ENCODE measurements at places on chromosomes 12 and 14.

- peak; percentile 11 for DNase-seq
These were observed 31.0 kb upstream of the LGALS3 start for GRCh38 chr14:55097881-55098560.

DNA sequence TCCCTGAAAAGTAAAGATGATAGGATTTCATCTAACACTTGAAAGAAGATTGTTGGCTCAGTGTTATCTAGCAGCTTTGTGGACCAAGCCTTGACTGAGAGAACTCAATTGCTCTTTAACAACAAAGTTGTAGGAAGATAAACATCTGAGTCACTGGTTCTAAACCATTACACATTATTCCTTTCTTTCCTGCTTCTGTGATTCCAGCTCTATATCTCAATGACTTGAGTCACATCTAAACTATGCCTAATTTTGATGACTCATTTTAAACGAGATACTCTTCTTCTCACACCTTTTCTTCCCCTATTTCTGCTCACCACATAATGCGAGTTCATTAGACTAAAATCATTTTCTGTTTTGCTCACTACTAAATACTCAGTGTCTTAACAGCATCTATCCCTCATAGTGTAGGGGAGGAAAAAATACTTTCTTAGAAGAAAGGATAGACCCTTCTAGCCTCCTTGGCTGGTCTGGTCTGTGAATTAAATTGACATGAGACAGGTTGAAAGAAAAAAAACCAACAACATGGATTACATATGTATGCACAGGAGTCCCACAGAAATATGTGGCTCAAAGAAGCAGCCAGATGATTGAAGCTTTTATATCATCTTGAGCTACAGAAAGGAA, 201.4 kb downstream of the C12orf50 start:
- no peak for DNase-seq

DNA sequence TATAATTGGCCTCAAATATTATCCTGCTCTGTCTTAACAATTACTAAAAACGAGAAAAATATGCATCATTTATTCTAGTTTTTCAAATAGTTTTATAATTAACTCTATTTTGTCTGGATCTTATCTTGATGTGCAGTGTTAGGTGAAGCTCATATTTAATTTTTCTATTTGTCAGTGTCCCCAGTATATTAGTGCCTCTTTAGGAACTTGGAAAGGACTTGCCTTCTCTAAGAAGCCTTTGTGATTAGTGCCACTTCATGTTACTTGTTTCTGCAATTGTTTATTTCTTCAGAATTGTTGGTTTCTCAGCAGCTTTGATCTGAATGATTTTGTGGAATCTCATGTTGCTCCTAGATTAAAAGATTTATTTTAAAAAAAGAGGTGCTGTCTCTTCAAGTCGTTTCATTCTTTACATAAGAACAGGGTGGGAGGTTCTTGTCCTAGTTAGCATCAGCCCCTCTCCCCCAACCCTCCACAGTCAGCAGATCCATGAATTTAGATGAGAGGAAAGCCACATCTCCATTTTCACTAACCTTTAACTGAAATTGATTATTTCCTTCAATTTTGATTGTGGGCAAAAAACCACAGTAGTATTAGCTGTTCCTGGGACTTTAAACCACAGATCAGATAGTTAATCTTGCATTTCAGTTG, 434.4 kb downstream of the RAD51B start:
- DNase-seq, result no peak

DNA sequence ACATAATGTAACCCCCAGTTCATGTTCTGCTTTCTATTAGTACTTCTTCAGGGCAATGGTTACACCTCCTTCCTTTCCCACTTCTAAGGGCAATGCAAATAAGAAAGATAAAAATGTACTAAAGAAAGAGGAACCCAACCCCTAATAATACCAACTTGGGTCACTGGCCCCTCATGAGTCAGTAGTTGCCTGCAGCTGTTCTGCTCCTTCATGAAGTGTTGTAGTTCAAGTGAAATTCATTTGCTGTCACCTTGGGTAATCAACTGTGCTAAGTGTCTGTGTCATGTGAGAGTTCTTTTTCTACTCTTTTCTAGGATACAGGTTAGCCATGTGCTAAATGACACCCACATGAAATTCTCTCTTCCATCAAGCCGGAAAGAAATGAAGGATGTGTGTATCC, 91.8 kb downstream of the PLXNC1 start:
- no peak for DNase-seq

GRCh38 chr14:102830474-102831045, 53.3 kb downstream of the TRAF3 start:
- no peak for DNase-seq

DNA sequence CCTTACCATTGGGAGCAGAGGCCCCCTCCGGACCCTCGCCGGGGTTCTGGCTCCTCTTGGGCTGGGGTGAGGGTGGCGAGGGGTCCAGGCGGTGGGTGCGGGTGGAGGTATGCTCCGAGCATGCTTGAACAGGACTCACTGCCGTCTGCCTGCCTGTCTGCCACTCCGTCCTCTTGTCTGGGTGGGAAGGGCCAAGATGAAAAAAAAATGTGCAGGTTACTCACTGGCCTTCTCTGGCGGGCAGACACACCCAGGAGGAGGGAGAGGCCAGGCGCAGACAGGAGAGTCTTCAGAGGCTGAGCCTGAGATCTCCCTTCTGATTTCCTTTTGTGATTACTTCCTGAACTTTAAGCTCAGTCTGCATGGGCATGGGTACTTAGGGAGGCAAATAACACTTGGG, 76.1 kb downstream of the STON2 start:
- DNase-seq, result no peak

- DNase-seq, result no peak
These were observed 28.7 kb downstream of the TSPAN9 start for GRCh38 chr12:3105690-3106479.

DNA sequence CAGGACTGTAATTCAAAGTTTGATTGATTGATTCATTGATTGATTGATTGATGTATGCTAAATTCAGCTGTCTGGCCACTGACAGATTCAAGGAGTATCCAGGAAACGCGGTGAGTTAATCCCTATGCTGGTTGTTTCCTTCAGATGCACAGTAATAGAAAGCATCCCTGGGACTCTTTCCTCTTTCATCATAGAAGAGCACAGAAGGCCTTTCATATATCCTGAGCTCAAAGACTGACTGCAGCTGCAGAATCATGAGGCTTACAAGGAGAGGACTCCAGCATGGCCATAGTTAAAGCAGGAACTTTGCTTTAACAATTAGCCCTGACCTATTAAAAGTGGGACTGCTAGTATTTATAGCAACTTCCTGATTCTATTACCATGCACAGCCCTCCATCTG, 187.7 kb upstream of the TMTC1 start:
- DNase-seq, result no peak

DNA sequence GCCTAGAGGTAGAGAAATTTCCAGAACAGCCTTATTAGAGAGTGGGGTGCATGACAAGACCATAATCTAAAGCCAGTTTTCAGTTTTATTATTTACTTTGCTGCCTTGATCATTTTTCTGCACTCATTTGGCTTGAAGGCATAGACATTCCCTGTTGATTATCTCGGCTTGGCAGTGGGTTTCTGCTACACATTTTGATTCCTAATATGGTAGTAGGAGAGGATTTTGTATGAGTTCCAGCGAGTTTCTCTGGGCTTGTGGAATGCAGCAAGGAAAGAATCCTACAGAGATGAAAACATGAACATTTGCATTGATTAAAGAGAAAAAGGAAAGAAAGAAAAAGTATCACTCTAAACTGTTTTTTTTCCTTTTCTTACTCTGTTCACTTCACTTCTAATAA, 281.2 kb downstream of the PAWR start:
- no peak for DNase-seq

DNA sequence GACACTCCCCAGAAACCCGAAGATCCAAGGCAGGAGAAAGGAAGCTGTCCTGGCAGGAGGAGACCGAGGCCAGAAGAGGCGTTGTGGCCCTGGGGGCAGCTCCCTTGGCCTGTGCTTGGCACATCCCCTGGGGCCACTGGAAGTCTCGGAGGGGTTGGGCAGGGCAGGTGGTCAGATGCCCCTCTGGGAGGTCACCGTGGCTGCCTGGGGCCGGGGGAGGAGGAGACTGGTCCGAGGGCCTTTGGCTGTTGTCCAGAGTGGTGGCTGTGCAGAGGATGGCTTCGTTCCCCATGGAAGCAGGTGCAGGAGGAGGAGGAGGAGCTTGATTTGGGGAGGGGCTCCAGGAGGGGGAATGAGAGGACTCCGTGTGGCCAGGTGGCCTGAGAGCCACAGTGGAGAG, 3.3 kb upstream of the NUDT14 start:
- DNase-seq, result no peak

- DNase-seq, result no peak
These were observed 41.9 kb downstream of the SLC16A7 start for GRCh38 chr12:59637692-59638070.

DNA sequence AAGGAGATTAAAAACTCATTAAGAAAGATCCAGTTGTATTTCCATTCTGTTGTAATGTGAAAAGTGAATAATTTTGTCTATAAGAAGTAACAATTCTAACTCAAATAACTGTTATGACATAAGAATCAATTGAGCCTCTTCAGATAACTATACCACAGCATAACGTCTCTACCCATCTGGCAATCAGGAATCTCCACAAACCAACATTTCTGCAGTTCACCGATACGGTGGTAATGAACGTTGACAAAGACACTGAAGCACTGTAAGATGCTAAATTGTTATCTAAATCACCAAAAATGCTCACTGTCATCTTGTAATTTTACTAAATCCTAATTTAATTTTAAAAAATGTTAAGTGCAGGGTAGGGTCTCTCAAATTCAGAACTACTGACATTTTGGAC, 130.9 kb upstream of the USP15 start:
- no peak for DNase-seq

DNA sequence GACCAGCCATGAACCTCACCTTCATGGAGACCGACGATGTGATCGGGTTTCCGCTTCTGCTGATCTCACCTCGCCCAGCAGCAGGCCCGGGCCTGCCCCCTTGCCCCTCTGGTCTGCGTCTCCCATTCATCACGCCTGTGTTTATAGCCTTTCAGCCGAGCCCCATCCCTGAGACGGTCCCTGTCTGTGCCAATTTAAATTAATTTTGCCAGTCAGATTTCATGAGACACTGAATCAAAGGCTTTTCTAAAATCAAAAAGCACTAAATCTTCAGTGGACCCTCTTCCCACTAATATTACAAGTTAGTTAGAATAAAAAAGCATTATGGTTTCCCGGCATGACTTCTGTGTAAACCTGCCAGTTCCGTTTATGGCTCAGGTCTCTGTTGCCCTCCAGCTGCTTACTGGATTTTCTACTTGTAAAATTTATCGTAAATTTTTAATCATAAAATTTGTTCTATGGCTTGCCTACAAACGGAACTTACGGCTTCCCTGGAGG, 155.9 kb downstream of the ESRRB start:
- no peak for DNase-seq

- no peak for DNase-seq
These were observed 20.1 kb downstream of the TSPAN9 start for GRCh38 chr12:3097186-3097804.

DNA sequence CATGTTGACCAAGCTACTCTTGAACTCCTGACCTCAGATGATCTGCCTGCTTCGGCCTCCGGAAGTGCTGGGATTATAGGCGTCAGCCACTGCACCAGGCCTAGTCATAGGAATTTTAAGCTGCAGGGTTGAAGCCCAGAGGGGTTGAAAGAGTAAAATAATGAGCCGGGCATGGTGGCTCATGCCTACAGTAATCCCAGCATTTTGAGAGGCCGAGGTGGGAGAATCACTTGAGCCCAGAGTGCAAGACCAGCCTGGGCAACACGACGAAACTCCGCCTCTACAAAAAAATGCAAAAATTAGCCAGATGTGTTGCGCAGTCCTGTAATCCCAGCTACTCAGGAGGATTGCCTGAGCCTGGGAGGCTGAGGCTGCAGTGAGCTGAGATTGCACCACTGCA, 69.6 kb downstream of the GALNT8 start:
- DNase-seq, result no peak

- no peak for DNase-seq
These were observed 68.4 kb upstream of the FAM222A start for GRCh38 chr12:109645194-109645593.

DNA sequence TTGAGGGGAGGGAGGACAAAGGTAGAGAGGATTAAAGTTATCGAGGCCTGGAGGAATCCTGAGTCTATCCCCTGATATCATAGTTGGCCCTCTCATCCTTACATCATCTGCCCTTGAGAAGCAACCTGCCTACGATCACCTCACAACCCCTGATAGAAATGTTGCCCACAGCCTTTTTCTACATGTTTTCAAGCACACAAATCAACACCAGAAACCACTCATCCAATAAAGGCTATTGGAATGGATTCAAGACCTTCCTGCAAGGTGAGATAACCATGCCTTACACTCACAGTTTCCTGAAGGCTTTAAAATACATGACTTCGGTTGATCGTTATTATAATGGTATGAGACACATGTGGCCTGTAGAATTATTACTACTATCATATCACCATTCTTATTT, 175.7 kb upstream of the EGLN3 start:
- DNase-seq, result no peak

- no peak for DNase-seq
These were observed 15.0 kb downstream of the POLE start for GRCh38 chr12:132672116-132672515.

- DNase-seq, result no peak
These were observed 2.6 kb downstream of the RTL1 start for GRCh38 chr14:100900837-100901390.

DNA sequence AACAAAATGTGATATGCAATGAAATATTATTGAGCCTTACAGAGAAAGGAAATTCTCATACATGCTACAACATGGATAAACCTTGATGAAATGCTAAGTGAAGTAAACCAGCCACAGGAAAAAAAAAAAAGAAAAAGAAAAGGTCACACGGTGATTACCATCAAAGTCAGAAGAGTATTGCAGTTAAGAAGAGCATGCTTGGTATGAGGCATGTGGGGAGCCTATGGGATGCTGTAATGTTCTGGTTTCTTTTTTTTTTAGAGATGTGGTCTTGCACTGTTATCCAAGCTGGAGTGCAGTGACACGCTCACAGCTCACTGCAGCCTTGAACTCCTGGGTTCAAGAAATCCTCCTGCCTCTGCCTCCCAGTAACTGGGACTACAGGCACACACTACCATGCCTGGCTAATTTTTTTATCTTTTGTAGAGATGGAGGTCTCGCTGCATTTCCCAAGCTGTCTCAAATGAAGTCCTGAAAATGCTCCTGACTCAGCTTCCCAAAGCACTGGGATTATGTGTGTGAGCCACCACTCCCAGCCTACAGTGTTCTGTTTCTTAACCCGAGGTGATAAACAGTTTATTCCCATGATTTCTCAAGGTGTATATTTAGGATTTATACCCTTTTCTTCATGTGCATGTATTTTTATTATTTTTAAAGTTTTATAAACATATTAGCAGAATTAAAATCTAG, 96.2 kb downstream of the SEC23A start:
- DNase-seq, result no peak

GRCh38 chr12:126883697-126884096, 1383.3 kb upstream of the TMEM132C start:
- DNase-seq, result no peak

GRCh38 chr14:52906141-52906601, 44.7 kb downstream of the FERMT2 start:
- no peak for DNase-seq

GRCh38 chr12:130661486-130662255, 54.4 kb downstream of the RIMBP2 start:
- no peak for DNase-seq

- DNase-seq, result no peak
These were observed 378.3 kb downstream of the BCL11B start for GRCh38 chr14:98893675-98894074.

GRCh38 chr14:91931478-91932088, 15.9 kb downstream of the FBLN5 start:
- DNase-seq, result no peak

GRCh38 chr12:9405886-9406563, 197.8 kb upstream of the PZP start:
- no peak for DNase-seq

- DNase-seq, result peak; percentile 27
These were observed 43.9 kb upstream of the FBRSL1 start for GRCh38 chr12:132445884-132446632.

Measured in activated CD4-positive, CD25-positive, alpha-beta regulatory T cell (primary cell).